ENCODE measurements at places on chromosomes 2 and 18.

GRCh38 chr2:119261493-119262225, 38.0 kb downstream of the STEAP3 start:
- DNase-seq = no peak

DNA sequence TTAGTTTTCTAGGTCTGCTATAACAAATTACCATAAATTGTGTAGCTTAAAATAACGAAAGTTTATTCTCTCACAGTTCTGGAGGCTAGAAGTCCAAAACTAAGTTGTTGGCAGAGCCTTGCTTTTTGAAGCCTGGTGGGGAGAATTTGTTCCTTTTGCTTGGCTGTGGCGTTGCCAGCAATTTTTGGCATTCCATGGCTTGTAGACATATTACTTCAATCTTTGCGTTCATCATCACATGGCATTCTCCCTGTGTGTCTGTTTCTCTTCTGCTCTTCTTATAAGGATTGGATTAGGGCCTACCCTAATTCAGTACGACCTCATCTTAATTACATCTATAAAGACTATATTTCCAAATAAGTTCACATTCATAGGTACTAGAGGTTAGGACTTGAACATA, 217.7 kb downstream of the MBD5 start:
- DNase-seq = no peak

DNA sequence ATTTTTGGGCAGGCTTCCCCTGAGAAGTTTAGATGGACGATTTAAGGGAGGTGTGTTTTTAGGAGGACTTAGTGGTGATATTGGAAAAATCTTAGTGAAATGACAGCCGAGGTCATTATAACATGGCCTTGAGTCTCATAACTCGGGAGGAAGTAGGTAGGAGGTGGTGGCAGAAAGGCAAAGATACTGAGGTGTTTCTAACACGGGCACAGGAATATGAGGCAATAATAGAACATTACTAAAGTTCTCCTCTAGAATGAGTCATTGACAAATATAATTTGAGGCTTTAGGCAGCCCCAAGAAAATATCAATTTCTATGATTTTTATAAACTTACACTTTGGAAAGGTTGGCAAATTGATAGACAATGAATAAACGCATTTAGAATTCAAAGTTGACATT, 146.1 kb upstream of the ZEB2 start:
- DNase-seq = no peak

GRCh38 chr2:15517793-15518192, 43.3 kb downstream of the NBAS start:
- DNase-seq = no peak

GRCh38 chr18:36015629-36016028, 43.1 kb downstream of the RMP24 start:
- no peak for DNase-seq

GRCh38 chr2:174577967-174578589, 19.5 kb downstream of the WIPF1 start:
- DNase-seq = peak; percentile 73

DNA sequence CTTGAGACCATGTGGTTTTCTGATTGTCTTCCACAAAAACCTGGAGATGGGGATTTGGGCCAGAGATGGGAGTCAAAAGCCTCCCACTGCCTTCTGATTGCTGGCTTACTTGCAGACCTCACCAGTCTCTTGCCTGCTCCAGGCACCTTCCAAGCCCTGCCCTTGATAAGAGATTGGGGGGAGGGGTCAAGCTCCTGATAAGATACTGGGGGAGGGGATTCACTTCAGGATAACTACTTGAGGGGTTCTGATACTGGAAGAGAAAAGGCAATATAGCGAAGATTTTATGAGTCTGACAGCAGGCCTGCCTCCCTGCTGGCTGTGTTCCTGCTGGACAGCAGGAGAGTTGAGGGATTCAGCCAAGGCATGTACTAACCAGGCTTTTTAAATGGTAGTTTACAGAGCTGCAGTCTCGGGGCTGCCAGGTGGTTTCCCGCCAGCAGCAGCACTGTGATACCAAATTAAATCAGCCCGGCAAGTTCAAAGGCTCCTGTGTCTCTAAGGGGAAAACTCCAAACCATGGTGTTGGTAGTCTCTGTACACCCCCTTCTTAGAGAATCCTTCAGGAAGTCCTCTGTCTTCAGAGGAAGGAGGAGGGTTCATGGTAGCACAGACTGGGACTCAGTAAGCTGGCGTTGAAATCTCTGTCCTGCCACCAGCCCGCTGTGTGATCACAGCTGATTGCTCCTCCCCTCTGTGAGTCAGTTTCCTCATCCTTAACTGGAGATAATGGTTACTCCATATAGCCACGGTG, 58.3 kb downstream of the FBXO36 start:
- DNase-seq = peak; percentile 70

- DNase-seq = no peak
Measured at GRCh38 chr2:70005752-70006446, 44.5 kb upstream of the ASPRV1 start.

GRCh38 chr2:236982693-236983455, 102.8 kb upstream of the COPS8 start:
- no peak for DNase-seq

GRCh38 chr2:171991027-171991426, 8.7 kb upstream of the METAP1D start:
- DNase-seq = no peak

DNA sequence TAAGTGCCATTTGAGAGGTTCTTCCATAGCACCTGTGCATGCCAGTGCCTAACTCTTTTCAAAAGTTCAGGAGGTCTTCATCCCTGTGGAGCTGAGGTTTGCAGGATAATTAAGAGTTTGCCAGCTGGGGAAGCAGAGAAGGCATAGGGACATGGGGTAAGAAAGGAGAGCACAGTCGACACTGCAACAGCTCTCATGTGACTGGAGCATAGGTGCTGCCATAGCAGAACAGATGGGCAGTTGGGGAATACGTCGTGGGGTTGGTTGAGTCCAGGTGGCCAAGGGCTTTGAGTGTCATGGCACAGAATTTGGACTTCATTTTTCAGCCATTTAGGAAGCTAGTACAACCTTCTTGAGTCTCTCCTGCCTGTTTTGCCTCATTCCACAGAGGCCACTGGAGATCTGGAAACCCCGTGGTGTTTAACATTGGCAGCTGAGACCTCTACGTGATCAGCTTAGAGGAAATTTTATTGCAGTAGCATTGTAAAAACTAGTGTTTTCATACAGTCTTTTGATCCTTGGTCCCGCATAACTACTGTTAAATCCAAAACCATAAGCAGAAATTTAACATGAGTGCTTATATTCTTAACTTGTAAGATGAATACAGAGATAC, 65.1 kb downstream of the CRIM1 start:
- no peak for DNase-seq

- no peak for DNase-seq
Measured at GRCh38 chr18:63882333-63883141, 5.0 kb upstream of the SERPINB2 start.

DNA sequence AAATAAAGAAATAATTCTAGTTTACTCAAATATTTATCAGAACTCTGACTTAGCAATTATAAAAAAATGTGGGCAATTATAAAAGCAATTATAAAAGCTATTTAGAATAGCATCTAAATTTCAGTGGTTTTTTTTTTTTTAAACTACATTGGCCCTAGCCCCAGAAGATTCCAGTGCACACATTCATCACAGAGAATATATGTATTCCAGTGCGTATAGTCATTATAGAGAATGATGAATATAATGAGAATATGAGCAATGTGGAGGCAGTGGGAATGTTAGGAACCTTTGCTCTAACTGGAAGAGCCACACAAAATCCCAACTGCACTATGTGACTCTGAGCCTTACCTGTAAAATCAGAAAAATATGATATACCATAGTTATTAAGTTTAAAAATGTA, 10.5 kb downstream of the MAP3K2 start:
- DNase-seq = no peak

- no peak for DNase-seq
Measured at GRCh38 chr18:10239991-10240634, 214.3 kb upstream of the APCDD1 start.

DNA sequence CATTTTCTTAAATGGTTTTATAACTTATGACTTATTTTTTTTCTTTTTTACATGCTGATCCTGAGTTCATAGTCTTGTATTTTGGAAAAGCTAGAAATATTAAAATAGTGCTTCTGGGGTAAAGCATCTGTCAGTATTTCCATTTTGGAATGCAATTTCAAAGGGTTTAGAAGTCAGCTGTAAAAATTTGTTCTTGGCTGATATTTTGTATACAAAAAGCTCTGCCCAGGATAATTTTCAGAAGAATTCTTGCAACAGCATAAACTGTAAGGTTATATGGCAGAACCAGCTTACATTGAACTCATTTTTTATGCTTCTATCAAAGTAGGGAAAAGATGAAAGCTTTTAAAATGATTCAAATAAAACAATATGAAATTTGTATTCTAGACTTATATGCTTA, 97.4 kb downstream of the DIS3L2 start:
- no peak for DNase-seq

DNA sequence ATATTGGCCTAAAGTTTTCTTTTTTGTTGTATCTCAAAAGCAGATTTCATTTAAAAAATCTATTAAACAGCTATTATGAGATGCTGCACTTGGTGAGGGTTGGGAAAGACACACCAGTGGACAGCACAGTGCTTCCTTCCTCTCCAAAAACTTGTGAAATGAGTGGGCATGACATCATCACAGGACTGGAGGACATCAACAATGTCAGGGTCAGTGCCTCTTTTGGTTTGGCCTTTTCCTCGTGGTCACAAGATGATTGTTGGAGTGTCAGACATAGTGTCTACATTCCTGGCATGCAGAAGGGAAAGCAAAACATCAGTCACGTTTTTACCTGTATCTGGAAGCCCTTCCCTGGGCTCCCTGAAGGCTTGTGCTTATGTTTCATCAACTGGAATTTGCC, 49.6 kb downstream of the IL1R2 start:
- peak; percentile 49 for DNase-seq

DNA sequence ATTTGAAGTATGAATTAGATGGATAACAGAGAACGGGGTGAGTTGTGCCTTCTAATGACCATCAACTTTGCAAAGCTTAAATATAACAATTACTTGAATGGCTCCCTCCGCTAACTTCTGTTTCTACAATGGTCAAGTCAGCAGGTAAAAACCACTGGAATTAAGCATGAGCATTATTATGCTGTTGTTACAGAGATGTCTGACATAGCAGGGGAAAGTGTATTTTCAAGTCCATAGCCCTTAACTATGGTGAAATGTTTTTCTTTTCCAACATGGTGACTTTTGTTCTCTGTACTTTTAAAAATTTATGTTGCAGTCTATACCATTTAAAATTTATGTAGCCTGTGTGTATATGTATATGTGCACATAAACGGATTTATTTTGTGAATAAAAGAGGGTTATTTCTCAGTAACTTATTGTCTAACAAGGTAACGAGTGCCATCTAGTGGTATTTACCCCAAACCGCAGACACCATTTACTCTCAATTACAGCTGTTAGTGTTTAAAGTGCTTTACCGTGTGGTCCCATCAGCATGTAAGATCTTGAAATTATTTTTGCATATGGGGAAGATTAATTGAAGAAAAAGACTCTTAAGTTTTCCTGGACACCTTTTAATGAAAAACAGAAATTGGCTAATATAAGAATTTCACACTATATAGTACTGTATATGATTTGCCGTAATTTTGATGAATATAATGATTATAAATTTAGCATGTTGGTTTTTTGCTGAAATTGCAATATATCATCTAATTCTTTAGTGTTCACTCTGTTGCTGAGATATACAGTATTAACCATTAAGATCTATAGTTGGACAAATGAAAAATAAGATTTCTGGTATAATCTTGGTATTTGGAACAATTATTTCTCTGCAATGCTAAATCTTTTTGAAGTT, 78.2 kb downstream of the UBE2E3 start:
- DNase-seq = peak; percentile 23

DNA sequence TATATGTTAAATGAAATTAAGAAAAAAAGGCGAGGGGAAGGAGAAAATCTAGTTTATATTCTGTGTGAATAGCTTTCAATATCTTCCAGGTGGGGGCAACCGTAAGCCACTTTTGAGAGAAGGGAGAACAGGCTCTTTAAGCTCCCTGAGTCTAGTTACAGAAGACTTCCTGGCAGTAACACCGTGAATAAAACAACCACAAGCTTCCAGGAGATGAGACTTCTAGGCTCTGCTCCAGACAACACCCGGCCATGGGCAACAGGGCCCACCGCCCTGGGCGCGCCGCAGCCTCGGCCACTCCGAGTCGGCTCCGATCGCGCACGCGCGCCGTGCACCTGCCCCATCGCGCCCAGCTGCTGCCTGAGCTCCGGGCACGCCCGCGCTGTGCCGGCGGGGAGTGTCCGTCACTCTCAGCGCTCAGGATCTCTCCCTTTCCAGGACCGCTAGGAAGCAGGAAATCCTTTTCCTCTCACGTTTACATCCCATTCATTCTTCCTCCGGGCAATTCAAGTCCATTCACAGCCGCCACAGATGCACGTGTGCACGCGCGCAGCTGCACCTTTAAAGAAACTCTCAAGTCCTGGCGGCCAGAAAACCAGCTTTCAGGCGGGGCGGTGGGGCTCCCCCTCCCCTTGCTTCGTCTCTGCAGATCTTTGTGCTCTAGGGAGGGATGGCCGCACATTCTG, 19.4 kb upstream of the PAX3 start:
- DNase-seq = peak; percentile 37

DNA sequence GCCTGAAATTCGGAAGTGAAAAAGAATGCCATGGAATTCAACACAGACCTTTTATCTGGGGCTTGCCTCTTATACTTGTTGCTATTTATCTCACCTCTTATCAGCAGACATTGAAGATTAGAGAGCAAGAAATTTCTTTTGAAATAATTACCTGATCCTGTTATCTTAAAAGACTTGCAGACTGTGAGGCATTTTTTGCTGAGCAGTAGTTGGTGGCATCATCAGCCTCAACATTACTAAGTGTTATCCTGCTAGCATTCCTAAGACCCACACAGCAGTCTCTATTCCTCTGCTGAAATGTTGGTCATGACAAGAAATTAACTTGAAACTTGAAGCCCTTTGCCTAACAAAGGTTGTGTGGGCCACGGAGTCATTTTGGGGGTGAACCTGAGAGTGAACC, 186.5 kb downstream of the TRIB2 start:
- no peak for DNase-seq

- DNase-seq = no peak
Measured at GRCh38 chr2:1748176-1748740, 3.9 kb upstream of the PXDN start.

DNA sequence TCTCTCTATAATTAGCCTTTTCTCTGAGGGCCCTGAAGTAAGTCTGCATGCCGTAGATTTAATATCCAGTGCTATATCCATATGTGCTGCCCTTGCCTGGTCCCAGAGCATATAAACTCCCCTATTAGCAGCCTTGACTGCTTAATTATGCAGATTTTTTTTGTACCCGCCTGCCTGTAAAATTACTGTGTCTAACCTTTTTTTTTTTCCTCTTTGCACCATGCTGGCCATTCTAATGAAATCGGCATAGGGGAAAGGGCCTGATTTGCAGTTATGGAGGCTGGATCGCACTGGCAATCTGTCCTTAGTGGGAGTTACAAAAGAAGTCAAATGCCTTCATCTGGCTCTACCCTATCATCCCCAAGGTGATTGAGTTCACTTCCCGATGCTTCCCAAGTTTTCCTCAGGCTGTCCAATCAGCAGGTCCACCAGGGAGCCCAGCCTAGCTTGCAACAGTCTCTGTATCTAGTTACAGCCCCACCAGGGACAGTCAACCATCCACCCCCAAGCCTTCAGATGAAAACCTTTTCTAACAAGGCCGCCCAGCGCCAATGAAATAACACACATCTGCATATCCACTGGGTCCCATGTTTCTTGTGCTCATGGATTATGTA, 239.0 kb downstream of the ZNF521 start:
- no peak for DNase-seq

GRCh38 chr2:62947403-62947802, 103.2 kb upstream of the OTX1 start:
- DNase-seq = no peak

GRCh38 chr2:174553811-174554493, 43.7 kb downstream of the WIPF1 start:
- no peak for DNase-seq

- DNase-seq = peak; percentile 29
Measured at GRCh38 chr2:46298522-46299353, 1.5 kb downstream of the EPAS1 start.

All from Ammon's horn (tissue), 1 donor.